ENCODE measurements at places on chromosomes 12 and 14.

DNA sequence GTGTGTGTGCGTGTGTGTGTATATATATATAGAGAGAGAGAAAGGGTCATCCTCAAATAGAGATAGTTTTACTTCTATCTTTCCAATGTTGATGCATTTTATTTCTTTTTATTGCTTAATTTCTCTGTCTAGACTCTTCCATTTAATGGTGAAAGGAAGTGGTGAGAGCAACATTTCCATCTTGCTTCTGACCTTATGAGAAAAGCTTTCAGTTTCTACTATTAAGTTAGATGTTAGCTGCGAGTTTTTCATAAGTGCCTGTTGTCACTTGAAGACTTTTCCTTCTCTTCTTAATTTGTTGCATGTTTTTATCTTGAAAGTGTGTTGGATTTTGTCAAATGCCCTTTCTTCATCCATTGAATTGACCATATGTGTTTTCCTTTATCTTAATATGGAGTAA is 304.4 kb upstream of the FAR2 start:
- no peak for DNase-seq

DNA sequence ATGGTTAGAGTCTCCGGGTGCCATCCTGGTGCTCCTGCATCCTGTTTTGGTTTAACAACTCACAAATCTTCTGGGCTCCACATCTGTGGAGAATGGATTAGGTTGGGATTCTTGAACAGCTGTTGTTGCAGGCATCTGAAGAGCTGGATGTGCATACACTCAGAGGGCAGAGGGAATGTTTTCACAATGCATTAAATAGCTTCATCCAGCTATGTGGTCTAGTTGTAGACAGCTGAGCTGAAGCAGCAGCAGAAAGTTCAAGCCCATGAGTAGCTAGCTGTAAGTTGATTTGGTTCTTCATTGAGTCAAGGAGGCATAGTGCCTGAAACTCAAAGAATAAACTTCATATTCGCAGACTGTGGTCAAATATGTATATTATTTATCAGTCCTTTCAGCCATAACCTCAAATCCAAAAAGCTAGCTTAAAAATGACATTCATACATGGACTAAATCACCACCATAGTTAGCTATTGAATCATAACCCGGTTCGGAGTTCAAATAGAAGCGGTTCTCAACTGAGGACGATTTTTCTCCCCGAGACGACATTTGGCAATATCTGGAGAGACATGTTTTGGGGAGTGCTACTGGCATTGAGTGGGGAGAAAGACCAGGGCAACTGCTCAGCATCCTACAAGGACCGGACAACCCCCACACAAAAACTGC is 858 bp upstream of the ANKRD13A start:
- no peak for DNase-seq

- DNase-seq: no peak
These were observed 46.9 kb downstream of the BEGAIN start for GRCh38 chr14:100540141-100540925.

GRCh38 chr14:100783630-100784370 is 42.1 kb upstream of the MEG3 start:
- DNase-seq: no peak

DNA sequence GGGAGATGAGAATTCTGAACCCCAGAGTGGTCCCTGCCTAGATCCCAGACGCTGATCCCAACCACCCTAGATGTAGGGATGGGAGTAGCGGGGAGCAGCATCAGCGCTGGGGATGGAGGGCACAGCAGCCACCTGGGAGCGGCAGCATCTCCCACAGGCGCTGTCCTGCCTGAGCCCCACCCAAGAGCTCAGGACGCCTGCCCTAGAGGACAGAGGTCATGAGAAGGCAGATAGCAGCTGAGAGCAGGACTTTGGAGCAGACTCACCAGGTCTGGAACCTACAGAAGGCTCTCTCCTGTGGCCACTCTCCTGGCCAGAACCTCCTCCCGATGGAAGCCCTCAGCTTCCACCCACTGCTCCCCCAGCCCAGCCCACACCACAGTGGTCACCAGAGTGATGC is 7.2 kb downstream of the CCDC85C start:
- no peak for DNase-seq

DNA sequence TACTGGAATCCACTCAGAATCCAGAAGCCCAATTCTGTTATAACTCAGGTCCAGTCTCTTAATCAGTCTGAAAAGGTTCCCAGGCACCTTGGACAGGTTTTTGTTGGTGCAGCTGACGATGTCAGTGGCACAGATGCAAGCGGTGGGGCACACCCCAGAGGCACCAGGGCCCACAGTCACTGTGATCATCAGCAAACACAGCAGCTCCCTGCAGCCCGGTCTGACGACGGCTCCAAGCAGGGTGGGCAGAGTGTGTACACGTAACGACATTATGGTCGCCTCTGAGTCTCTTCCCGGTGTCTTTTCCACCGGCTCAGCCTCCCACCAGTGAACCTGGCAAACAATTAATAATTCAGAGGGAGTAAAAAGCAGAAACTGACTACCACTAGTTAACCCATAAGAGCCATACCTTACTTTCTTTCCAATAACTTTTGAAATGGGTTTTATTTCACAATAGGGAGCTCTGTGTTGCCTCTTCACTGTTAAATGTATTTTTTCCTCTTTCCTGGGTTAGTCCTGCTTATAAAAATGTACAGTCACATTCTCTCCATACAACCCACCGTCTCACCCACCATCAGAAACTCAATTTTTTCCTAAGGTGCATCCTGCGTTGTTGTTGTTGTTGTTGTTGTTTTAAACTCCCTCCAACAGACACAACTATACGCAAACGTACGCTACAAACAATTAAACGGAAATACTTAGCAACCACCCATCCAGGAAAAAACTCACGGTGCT is 521 bp upstream of the PCED1B start:
- DNase-seq: no peak

DNA sequence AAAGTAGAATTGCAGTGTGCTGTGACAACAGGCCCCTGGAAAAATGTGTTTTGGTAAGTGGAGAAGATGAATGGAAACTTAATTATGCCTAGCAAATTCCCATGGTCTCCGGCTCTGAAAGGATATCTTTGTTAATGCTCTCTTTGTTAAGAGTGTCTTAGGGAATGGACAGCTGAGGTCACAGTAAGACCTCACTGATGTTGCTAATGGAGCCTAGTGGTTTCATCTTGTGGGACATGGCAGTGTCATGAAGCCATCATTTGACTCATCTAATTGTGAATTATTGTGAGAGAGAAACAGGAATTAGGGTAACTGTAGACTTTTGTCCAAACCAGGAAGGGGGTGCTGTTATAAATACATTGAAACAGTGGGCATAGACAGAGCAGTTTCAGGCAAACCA is 330.3 kb downstream of the TMTC2 start:
- no peak for DNase-seq

GRCh38 chr12:96698521-96698920 is 208.5 kb upstream of the NEDD1 start:
- DNase-seq: no peak

DNA sequence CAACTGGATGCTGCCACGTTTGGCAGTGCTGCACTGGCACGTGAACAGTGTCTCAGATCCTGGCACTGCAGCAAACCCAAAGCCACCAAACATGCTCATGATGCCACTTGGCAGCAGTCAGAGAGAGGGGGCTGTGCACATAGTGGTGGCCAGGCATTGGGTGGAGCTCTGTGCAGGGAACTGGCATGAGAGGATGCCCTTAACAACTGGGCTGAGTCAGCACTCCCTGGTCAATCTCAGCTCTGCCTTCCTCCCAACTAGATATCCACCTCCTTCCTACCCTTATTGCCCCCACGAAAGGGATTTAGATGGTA is 37.0 kb downstream of the ZFHX2 start:
- no peak for DNase-seq

DNA sequence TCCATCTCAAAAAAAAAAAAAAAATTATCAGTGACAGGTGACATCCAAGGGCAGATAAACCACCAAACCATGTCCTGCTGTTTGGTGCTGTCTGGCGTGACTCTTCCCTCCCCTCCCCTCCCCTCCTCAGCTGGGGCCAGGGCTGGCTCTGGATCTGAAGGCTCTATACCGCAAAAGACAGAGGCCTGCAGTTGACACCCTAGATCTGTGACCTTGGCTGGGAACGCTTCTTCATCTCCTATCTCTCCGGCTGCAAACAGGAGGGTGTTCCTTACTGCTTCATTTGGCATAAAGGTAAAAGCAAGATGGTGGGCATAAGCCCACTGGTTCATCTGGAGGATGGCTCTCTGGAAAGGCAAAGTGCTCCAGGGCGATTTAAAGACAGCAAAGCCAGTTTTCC is 126.8 kb upstream of the PRMT8 start:
- no peak for DNase-seq

- DNase-seq: no peak
These were observed 57.2 kb upstream of the USP44 start for GRCh38 chr12:95608252-95609033.

DNA sequence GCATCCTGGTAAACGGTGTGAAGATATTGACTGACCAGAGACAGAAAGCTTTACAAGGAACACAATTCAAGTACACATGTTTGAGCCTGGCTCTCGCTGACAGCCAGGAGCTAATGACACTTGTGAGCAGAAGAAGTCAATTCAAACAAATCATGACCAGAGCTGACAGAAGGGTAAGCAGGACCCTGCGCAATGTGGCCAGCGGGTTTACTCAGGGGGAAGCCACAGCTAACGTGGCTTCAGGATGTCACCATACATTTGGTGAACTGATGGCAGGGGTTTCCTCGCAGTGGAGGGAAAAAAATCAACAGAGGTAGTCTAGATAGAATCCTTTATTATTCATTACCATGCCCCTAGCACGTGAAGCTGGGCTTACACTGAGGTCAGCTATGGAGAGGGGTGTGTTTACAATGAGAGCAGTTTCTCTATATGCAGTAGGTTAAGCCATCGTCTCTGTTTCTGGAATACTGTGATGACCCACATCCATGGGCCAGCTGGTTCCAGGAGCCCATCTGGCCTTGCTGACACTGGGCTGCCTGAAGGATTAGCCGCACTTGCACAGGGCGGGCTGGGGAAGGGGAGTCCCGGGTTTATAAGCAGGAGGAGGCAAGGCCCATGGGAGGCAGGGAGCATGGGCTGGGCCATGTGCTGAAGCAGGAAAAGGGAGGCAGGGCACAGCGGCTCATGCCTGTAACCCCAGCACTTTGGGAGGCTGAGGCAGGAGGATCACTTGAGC is 198.2 kb upstream of the PRMT8 start:
- no peak for DNase-seq

DNA sequence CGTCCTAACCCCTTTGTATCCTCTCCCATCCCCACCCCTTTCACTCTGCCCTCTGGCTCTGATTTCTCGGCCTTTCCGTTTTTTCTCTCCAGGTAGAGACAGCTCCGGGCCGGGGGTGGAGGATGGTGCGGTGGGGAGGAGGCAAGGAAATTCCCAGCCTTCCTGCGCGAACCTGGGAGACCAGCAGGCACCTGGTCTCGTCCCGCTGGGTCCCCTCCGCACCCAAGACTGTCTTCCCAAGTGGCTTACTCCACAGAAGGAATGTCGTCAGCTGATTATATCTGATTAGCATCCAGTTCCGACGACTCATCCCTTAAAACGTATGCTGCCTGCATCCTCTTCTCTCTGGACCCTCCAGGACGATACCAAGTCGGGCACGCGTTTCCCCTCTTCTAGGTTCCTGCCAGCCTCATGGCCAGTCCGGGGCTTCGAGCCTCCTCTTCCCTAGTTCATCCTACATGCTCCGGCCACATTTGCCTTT is 42.2 kb upstream of the CAPRIN2 start:
- peak; percentile 44 for DNase-seq

DNA sequence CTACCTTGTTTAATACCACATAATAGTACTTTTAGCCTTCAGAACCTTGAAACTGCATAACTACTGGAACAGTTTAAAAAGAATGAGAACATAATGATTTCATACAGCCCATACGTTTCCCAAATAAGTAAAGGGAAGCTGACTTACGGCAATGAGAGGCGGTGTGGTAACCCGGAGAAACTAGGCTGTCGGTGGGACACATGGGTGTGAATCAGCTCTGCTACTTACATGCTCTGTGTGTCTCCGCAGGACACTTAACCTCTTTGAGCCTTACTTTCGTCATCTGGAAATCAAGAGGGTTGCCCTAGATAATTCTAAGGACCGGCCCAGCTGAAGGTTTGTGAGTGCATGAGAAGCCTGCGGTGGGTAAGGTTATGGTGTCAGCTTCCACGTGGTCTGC is 49.3 kb upstream of the PLEKHG3 start:
- DNase-seq: no peak

GRCh38 chr12:94225947-94226630 is 77.7 kb downstream of the PLXNC1 start:
- no peak for DNase-seq

DNA sequence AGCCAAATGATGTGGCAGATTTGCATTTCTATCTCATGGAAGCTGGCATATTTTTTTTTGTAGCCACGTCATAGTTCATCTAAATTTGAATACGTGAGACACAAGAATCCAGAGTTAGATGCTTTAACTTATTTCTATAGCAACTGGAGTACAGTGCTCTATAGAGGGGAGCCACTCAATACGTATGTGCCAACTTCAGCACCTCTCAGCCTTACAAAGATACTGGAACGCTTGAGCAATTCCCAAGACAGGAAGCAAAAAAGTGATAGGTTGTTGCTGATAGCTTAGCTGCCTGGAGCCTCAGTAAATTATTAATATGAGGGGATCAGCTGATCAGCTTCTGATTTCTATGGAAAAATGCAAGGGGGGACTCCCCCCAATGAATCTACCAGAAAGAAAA is 24.1 kb upstream of the PELI2 start:
- no peak for DNase-seq

DNA sequence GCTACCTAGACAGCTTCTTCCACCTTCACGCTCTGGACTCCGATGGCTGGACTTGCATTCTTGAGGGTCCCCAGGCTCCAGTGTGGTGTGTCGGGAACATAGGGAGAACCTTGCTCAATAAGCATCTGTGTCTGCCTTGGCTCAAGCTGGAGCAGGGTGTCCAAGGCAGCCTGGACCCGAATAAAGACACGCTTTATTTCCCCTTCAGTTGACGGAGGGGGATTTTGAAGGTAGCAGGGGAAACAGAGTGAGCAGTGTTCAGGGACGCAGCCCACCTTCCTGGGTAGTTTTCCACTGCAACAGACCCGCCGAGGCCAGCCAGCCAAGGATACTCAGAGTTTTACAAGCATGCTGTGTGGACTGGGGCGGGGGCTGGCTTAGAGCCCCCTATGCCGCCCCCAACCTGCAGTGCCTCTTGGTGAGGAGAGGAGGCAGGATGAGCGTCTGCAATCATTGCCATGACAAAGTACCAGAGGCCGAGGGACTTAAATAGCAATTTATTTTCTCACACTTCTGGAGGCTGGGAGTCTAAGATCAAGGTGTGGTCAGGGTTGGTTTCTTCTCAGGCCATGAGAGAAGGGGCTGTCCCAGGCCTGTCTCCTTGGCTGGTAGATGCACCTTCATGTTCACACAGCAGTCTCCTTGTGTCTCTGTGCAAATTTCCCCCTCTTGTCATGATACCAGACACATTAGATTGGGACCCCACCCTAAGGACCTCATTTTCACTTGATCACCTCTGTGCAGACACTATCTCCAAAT is 201.2 kb downstream of the CHST11 start:
- DNase-seq: no peak

- no peak for DNase-seq
These were observed 602 bp downstream of the CHFR start for GRCh38 chr12:132886529-132887477.

DNA sequence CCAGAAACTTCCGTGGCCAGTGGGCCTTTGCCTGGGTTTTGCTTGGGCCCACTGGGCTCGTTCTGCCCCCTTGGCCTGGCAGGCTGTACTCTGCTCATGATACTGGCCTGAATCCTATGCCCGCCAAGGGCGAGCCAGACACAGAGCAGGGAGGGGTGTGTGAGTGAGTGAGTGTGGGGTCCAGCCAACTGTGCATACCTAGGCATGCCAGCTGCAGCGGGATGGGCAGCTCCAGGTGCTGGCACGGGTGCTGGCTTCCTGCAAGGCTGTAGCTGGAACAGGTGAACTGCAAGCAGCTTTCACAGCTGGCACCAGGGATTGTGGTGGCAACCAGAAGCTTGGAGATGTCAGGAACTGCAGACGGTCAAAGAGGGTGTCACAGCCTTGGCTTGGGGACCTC is 1276.4 kb downstream of the SLC16A7 start:
- no peak for DNase-seq

All from HS-5 (cell line).